Glutamatergic neuron (in vitro differentiated cells): ENCODE measurements at places on chromosomes 16 and 17. TPM values are rescaled to one million over a fixed set of nuclear protein-coding genes. Genes with fewer than 3 reads are reported as not detected.

Gene OR1E2
- not detected for total RNA-seq

Gene TAF15
- 180 TPM for total RNA-seq

Gene MYL11
- total RNA-seq: not detected

Gene EMP2
- total RNA-seq: 27.8 TPM

Gene MYH3
- total RNA-seq: 2.1 TPM

Gene EPX
- not detected for total RNA-seq

Gene KRTAP9-1
- total RNA-seq: not detected

Gene TVP23A
- 8.4 TPM for total RNA-seq

Gene CA5A
- total RNA-seq: not detected

Gene MRC2
- 24.0 TPM for total RNA-seq

Gene FN3K
- 33.7 TPM for total RNA-seq

- no peaks in the 10 kb centered on the region for H3K36me3 ChIP-seq
- H3K27me3 ChIP-seq: no peaks in the 10 kb centered on the region
- H3K27ac ChIP-seq: no peak overlapping the region
- H3K4me1 ChIP-seq: no peaks in the 10 kb centered on the region
- H3K4me3 ChIP-seq: no peak overlapping the region
Observed at GRCh38 chr16:10465821-10466220, 80.0 kb downstream of the ATF7IP2 start.

DNA sequence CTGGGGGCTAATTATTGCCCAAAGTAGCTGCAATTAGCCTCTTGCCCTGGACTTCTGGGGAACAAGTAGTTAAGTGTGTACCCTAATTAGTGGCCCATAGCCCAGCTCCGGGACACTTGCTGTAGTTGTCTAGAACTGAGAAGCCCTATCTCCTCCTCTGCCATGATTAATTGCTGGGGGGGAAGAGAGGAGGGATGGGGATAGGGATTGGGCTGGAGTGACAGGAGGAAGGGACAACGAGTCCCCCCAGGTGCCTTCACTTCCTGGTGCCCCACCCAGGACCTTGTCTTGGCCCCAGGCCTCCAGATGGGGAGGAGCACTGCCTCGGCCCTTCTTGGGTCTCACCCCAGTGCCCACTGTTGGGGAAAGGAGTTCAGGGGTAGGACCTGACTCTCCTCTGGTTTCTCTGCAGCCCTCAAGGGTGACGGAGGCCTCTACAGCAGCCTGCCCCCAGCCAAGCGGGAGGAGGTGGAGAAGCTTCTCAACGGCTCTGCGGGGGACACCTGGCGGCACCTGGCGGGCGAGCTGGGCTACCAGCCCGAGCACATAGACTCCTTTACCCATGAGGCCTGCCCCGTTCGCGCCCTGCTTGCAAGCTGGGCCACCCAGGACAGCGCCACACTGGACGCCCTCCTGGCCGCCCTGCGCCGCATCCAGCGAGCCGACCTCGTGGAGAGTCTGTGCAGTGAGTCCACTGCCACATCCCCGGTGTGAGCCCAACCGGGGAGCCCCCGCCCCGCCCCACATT lies 17.4 kb downstream of the NGFR start:
- H3K36me3 ChIP-seq: no peaks in the 10 kb centered on the region
- no peak overlapping the region for H3K27ac ChIP-seq
- DNase-seq: peak; percentile 21
- H3K27me3 ChIP-seq: peaks cover 17% of the 10 kb centered on the region

GRCh38 chr17:45357364-45357997 lies 40.7 kb upstream of the MAP3K14 start:
- no peak overlapping the region for H3K27ac ChIP-seq
- no peaks in the 10 kb centered on the region for H3K4me1 ChIP-seq
- no peak overlapping the region for H3K4me3 ChIP-seq
- H3K27me3 ChIP-seq: no peaks in the 10 kb centered on the region
- no peak for DNase-seq

- H3K36me3 ChIP-seq: no peaks in the 10 kb centered on the region
- no peak overlapping the region for H3K27ac ChIP-seq
- H3K27me3 ChIP-seq: no peaks in the 10 kb centered on the region
Observed at GRCh38 chr17:55873017-55873758, 122.3 kb downstream of the PCTP start.

GRCh38 chr17:7380321-7380720 lies 568 bp upstream of the TNK1 start:
- no peak for DNase-seq
- peaks cover 8% of the 10 kb centered on the region for H3K36me3 ChIP-seq
- H3K4me1 ChIP-seq: peaks cover 3% of the 10 kb centered on the region
- no peak overlapping the region for H3K27ac ChIP-seq
- H3K4me3 ChIP-seq: peak overlapping the region; percentile 63
- peaks cover 24% of the 10 kb centered on the region for H3K27me3 ChIP-seq

GRCh38 chr17:55168958-55169687 lies 95.6 kb upstream of the HLF start:
- peaks cover 5% of the 10 kb centered on the region for H3K36me3 ChIP-seq
- H3K27me3 ChIP-seq: no peaks in the 10 kb centered on the region
- H3K4me3 ChIP-seq: no peak overlapping the region
- H3K4me1 ChIP-seq: no peaks in the 10 kb centered on the region

DNA sequence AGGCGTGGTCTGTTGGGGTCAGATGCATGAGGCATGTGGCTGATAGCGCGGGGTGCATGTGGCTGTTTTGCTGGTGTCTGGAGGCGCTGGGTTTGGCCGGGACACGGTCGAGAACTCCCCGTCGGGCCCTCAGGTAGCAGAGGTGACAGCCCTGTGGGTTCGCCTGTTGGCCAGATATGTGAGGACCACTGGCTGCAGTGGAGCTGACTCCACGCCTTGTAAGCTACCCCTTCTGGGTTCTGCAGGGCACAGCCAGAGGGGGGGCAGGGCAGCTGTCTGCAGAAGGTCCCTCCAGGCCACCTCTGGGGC lies 38.5 kb downstream of the SOX8 start:
- no peak overlapping the region for H3K4me3 ChIP-seq
- no peaks in the 10 kb centered on the region for H3K36me3 ChIP-seq
- H3K4me1 ChIP-seq: no peaks in the 10 kb centered on the region
- DNase-seq: no peak
- H3K27me3 ChIP-seq: peaks cover 4% of the 10 kb centered on the region

DNA sequence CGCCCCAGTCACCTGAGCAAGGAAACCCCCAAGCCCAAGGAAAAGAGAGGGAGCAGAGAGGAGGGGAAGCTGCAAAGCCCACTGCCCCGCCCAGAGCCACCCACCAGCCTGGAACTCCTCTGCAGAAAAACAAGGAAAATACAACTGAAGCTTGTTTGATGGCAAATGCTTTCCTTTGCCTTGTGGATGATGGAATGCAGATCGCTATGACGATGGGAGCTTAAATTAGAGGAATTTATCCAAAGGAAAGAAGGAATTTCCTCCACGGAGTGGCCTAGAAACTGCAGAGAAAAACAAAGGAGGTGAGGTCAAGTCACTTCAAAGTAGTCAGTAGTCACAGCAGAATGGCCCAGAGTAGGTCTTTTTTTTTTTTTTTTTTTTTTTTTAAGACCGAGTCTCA lies 31.5 kb upstream of the ASGR2 start:
- H3K36me3 ChIP-seq: no peaks in the 10 kb centered on the region
- no peak for DNase-seq
- H3K27ac ChIP-seq: no peak overlapping the region
- no peak overlapping the region for H3K4me3 ChIP-seq

DNA sequence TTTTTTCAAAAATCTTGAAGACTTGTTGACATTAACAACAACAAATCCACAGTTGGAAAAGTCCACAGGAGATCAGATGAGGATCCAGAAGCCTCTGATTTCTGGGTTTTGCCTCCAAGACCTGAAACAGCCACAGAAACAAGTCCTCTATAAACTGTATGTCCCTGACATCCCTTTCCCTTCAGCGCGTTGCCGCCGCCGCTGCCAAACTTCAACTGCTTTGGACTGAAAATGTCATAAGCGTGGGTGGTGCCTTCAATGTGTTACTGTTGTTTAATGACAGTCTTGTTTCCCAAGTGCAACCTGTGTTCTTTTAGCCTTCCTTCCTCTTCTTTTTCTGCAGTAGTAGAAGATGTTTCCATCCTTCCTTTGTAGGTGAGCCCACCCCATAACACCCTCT lies 334.9 kb downstream of the SHISA9 start:
- H3K27ac ChIP-seq: no peak overlapping the region
- peaks cover 6% of the 10 kb centered on the region for H3K36me3 ChIP-seq
- H3K4me1 ChIP-seq: peaks cover 6% of the 10 kb centered on the region
- H3K27me3 ChIP-seq: no peaks in the 10 kb centered on the region

DNA sequence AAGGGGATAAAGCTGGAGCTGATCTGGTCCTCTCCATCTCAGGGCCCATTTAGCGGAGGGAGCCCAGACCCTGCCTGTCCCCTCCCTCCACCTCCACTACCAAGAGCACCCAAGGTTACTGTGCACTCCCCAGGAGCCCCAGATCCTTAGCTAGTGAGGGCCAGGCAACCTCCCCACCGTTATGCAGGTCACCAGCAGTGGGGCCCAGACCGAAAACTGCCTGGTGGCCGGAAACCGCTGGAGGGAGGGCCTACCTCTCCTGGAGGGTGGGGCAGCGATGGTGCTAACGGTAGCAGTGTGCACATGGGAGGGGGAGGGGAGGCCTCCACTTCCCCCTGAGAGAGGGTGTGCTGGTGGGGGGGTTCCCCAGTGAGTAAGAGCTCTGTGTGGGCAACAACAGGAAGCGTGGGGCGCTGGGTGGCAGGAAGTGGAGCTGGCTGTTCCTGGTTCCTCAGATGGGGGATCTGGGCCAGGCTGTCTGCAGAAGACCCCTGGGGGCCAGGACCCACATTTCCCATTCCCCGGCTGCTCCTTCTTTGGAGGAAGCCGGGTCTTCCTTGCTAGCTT lies 4.4 kb downstream of the FMNL1 start:
- DNase-seq: no peak
- no peak overlapping the region for H3K27ac ChIP-seq
- peaks cover 13% of the 10 kb centered on the region for H3K27me3 ChIP-seq
- peaks cover 38% of the 10 kb centered on the region for H3K4me1 ChIP-seq
- H3K4me3 ChIP-seq: no peak overlapping the region
- no peaks in the 10 kb centered on the region for H3K36me3 ChIP-seq

- H3K4me1 ChIP-seq: peaks cover 22% of the 10 kb centered on the region
- no peak overlapping the region for H3K27ac ChIP-seq
- H3K36me3 ChIP-seq: peaks cover 12% of the 10 kb centered on the region
- no peak for DNase-seq
Observed at GRCh38 chr16:3829631-3830536, 50.6 kb downstream of the CREBBP start.

DNA sequence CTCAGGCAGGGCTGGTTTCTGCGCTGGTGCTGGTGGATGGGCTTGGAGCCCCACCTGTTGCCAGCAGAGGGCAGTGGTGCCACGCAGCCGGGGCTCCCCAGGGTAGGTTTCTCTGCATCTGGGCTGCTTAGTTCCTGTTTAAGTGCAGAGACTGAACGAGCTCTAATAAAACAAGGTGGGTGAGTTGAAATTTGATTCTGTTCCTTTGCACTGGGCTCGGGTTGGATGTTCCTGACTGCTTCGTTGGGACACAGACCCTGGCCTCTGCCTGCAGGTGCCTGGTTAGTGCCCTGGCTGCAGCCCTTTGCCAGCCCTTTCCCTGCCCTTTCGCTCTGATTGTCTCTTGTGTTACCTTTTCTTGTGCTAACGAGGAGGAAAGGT lies 30.0 kb downstream of the TBCD start:
- no peak overlapping the region for H3K4me3 ChIP-seq
- H3K4me1 ChIP-seq: peaks cover 21% of the 10 kb centered on the region
- H3K36me3 ChIP-seq: no peaks in the 10 kb centered on the region
- H3K27me3 ChIP-seq: peaks cover 11% of the 10 kb centered on the region

DNA sequence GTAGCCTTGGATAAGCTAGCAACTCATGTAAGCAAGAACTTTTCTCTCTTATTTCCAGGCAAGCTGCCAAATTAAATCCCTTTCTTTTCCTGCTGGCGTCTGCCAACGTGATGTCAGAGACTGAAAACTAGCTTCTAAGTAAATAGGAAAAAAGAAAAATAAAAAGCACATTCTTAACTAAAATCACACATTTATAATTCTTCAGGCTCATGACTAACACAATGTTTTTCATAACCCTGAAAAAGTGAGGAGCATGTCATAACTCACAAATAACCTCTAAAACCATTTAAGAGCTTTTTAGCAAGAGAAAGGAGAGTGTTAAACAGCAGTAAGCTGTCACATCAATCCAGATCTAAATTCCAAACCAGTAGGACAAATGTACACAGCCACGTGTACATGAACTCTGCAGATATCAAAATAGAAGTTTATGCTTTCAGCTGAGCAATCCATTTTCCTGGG lies 110.0 kb downstream of the N4BP1 start:
- no peaks in the 10 kb centered on the region for H3K36me3 ChIP-seq
- H3K4me1 ChIP-seq: no peaks in the 10 kb centered on the region
- no peak for DNase-seq
- H3K27me3 ChIP-seq: no peaks in the 10 kb centered on the region

- no peaks in the 10 kb centered on the region for H3K36me3 ChIP-seq
- no peaks in the 10 kb centered on the region for H3K4me1 ChIP-seq
- no peak for DNase-seq
- no peaks in the 10 kb centered on the region for H3K27me3 ChIP-seq
- no peak overlapping the region for H3K4me3 ChIP-seq
Observed at GRCh38 chr17:66255112-66255511, 25.9 kb upstream of the APOH start.

DNA sequence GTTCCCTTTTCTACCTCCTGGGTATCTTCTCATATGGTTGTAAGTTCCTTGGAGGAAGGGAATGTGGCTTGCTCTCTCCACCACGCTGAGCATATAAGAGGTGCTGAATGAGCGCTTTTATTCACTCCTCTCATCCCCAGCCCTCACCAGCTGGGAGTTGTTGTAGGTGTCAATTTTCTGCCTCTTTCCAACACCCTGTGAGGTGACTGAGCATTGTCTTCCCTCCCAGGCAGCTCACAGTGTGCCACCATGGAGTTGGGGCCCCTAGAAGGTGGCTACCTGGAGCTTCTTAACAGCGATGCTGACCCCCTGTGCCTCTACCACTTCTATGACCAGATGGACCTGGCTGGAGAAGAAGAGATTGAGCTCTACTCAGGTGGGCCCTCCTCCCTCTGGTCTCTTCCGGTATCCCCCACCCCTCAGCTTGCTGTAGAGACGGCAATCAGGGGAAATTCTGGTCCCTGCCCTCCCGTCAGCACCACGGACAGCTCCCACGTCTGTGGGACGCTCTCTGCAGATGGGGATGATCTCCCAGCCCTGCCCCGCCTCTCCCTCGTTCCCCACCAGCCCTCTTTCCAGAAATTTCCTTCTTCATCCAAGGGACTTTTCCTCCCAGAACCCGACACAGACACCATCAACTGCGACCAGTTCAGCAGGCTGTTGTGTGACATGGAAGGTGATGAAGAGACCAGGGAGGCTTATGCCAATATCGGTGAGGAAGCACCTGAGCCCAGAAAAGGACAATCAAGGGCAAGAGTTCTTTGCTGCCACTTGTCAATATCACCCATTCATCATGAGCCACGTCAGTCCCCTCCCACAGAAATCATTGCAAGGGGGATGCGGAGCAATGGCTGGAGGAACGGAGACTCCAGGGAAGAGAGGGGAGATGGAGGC lies 18.3 kb downstream of the CIITA start:
- peaks cover 6% of the 10 kb centered on the region for H3K27me3 ChIP-seq
- no peaks in the 10 kb centered on the region for H3K36me3 ChIP-seq
- H3K4me3 ChIP-seq: no peak overlapping the region
- DNase-seq: no peak

GRCh38 chr17:77321649-77322513 lies 181.1 kb downstream of the SEC14L1 start:
- H3K27me3 ChIP-seq: peaks cover 4% of the 10 kb centered on the region
- no peaks in the 10 kb centered on the region for H3K36me3 ChIP-seq
- peaks cover 23% of the 10 kb centered on the region for H3K4me1 ChIP-seq

GRCh38 chr16:31277659-31278260 lies 18.0 kb downstream of the ITGAM start:
- H3K4me3 ChIP-seq: no peak overlapping the region
- no peaks in the 10 kb centered on the region for H3K4me1 ChIP-seq
- H3K36me3 ChIP-seq: no peaks in the 10 kb centered on the region
- H3K27me3 ChIP-seq: no peaks in the 10 kb centered on the region
- no peak overlapping the region for H3K27ac ChIP-seq
- no peak for DNase-seq
